RWPE2 (cell line): ENCODE measurements at places on chromosomes 3 and 15.

DNA sequence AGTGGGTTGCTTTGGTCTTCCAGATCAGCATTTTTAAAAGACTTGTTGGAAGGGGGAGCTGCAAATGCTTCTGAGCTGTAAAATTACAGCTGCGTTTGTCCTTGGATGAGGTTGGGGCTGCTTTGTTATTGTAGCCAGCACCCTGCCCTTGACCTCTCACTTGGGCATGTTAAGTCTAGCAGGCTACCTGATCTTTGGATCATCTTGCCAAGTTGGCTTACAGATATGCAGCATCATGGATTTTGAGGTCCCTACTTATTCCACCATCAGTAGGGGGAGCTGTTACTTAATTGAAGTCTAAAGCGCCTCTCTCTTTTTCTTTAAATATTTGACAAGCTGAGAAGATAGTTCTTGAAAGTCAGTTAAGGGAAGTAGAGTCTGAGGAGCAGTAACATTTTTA lies 793.0 kb downstream of the MCTP2 start:
- no peak for DNase-seq

DNA sequence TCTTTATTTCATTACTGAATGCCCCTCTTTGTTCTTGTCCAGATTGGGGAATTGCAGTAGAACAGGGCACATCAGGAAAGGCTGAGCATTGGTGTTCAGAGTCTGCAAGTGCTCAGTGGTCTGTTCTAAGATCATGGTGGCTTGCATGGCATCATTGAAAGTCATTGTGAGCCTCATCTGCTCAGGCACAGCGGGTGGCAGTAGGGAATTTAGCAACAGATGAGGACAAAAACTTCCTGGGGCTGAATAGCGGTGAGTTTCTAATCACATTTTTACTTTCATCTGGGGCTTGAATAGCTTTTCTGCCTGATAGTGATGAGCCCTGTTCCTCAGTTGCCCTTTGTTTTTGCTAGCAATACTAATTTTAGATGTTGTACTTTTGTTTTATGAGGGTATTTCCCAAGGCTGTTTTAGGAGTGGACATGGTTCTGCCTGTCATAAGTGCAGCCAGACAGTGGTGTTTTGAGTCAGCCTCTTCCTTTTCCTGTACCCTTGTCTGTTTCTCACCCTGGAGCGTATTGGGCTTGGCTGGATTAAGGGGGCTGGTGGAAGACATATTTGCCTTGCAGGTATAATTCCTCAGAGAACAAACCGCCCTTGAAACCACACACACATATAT lies 127.2 kb upstream of the IL12A start:
- DNase-seq, result no peak

GRCh38 chr3:166211451-166211850 lies 374.2 kb upstream of the BCHE start:
- no peak for DNase-seq

GRCh38 chr3:4225005-4225471 lies 78.1 kb upstream of the SETMAR start:
- no peak for DNase-seq

DNA sequence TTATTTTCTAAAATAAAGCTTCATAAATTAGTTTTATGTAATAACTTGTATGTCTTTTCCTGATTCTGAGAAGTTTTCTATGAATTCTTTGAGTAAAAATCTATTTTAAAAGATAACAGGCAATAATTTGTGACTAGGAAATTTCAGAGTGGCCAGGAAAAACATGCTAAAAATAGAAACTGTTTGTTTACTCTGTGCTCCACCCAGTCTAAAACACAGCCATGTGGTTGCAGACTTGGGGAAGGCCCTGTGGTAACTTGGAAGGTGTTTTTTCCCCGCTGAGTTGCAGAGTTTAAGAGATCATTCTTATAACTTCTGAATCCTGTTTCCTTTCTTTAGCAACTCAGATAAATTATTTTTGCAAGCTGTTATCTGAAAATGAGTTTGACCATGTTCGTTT lies 21.9 kb downstream of the PLCL2 start:
- no peak for DNase-seq

GRCh38 chr15:57743424-57743823 lies 36.9 kb downstream of the POLR2M start:
- no peak for DNase-seq

DNA sequence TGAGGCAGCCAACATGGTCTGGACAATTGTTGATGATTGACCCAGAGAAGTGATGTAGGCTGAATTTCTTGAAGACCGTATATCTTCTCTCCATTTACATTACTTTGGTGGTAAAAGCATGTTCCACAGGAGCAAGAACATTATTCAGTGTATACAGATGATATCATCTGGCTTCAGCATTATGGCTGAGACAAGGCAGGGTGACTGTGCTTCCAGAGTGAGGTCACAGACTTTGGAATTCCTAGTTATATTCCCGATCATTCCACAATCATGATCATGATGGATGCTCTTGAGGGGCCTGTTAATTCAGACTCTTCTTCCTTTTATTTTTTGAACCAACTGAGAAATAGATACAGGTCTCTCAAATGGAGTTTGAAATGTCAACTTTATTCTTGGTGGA lies 19.0 kb downstream of the PLS1 start:
- no peak for DNase-seq

DNA sequence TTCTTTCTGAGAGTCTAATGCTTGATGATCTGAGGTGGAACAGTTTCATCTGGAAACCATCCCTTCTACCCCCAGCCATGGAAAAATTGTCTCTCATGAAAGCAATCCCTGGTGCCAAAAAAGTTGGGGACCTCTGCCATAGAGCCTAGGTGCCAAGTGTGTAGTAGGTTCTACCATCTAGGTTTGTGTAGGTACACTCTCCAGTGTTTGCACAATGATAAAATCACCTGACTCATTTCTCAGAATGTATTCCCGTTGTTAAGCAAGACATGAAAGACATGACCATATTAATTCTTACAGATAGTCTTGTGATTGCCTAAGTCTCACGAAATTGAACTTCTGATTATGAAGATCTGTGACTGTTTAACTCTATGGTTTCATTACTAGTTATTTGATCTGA lies 68.6 kb downstream of the KAT2B start:
- DNase-seq, result no peak

DNA sequence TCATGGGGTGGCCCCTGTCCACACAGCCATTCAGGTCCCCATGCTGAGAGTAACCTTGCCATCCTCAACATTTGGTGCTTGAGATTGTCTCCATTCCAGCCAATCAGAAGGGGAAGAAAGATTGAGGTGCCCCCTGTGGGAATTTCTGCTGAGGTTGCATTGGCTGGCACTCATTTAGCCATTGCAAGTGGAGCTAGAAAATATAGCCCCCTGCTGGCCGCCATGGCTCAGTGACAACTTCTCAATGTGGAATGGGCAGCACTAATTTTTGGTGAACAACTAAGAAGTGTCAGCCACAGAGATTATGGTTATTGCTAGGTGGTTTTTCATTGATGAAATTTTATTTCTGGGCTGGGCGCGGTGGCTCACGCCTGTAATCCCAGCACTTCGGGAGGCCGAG lies 22.0 kb downstream of the COL6A6 start:
- no peak for DNase-seq

- DNase-seq, result no peak
Observed at GRCh38 chr3:165283328-165283727, 87.1 kb upstream of the SLITRK3 start.

GRCh38 chr3:111509308-111509707 lies 32.7 kb upstream of the CD96 start:
- no peak for DNase-seq

DNA sequence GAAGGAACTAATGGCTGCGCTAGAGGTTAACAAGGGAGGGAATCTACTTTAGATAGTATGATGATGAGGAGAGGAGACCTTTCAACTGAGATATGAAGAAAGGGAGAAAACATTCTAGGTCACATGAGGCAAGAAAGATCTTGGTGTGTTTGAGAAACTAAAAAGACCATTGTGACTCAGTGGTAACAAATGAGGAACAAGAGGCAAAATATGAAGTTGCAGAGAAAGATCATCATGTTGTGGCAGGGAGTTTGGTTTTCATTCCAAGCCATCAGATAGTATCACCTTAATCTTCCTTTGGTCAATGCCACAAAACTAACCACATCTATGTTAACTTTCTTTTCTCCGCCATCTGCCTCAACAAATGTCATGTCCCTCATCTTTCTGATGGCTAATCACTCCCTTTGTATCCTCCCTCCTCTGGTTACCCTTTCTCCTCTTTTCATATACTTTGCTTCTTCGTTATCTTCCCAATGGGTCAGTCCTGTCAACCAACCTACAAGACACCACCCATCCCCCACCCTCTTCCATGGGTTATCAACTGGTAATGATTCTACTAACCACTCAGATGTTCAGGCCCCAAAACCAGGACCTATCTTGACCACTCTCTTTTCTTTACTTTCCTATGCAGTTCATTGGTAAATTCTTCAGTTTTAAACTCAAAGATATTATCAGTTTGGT lies 2.4 kb upstream of the PDCD6IP start:
- DNase-seq, result no peak

- no peak for DNase-seq
Observed at GRCh38 chr3:1469248-1469647, 376.4 kb downstream of the CNTN6 start.

DNA sequence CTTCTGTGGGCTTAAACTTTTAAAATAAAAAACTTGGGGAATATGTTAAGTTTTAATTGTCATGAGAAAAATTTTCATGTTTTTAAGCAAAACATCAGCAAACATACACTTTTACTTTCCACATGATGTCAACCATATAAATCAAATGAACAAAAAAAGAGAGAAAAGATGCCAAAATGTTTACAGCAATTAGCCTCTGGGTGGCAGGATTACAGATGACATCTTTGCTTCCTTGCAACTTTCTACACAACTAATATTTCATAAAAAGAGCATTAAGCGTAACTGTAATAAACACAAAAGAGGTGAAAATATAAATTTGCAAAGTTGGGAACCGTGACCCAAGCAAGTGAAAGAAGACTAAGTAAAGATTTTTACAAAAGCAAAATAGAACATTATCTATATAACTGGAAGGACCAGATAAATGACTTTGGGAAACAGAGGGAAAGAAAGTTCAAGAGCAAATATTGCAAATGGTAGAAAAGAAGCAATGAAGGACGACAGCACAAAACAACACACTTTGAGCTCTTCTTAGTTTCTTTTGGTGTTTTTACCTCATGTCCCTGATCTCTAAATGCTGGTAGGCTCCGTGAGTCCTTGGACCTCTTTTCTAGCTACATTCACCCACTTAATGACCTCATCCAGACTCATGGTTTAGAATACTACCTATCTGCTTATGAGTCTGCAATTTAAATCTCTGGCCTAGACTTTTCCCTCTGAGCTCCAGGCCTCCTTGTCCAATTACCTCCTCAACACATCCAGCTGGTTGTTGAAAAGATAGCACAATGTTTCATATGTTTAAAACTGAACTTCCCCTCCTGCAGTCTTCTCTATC lies 9.4 kb downstream of the TP53BP1 start:
- DNase-seq, result no peak
